ENCODE measurements at places on chromosomes 2 and 18.
A peak's percentile ranks its signal among the peaks of the same experiment; 100 is the strongest.

DNA sequence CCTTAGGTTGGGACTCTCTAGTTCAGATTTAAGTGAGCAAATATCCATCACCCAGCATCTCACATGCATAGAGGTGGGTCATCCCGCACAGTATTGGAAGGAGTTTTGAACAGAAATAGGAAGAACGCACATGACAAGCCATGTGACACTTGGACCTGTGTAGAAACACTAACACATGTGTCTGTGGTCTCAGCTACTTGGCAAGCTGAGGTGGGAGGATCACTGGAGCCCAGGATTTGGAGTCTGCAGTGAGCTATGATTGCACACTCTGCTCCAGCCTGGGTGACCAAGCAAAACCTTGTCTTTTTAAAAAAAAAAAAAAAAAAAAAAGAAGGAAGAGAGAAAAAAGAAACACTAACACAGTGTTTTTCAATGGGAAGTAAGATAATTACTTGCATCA lies 5.4 kb upstream of the MTCL1 start:
- DNase-seq = no peak

GRCh38 chr2:191150230-191150599 lies 579 bp downstream of the STAT4 start:
- no peak for DNase-seq

- DNase-seq = no peak
Measured at GRCh38 chr18:23981369-23981980, 33.1 kb upstream of the TTC39C start.

DNA sequence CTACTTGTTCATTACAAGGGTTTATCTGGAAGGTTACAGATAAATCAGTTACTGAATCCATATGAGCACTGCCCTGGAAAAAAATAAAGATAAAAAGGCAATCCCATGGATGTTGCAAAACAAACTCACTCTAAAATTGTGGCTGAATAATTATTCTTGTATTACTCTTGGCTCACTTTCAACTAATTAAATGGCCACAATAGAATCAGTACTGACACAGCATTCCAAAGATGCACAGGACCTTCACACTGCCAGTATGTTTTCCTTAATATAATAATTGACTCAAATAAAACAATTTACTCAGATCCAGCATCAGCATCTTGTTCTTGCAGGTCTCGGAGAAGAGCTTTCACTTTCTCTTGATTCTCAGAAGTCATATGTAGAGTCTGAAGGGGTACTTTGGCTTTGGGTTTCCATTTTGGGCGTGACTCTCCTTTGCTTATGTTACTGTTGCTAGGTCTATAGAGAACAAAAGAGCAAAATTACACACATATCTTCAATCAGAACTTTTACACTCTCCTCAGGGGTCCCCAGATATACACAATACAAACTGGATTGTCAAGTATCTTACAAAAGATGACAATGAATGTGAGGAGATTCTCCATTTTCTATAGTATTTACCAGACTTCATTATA lies 12.6 kb downstream of the DHX57 start:
- no peak for DNase-seq

GRCh38 chr2:157244691-157245090 lies 12.8 kb upstream of the GALNT5 start:
- no peak for DNase-seq

GRCh38 chr2:196441527-196441926 lies 198.0 kb upstream of the CCDC150 start:
- DNase-seq = no peak

DNA sequence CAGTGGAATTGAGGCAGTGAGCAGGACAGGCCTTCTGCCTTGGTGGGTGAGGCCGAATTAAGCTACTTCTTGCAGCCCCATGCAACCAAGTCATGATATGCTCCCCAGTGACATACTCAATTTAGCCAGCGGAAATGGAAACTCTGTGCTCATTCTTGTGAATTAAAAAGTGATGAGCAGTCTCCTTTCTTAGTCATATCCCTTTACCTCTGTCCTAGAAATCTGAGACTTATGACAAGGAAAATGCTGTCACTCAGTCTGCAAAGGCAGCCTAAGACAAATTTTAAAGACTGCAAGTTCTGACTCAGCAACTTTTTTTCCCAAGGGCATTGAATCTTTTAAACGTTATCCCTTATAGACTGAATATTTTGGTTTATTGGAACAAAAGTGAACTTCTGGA lies 218.2 kb downstream of the SH3BP4 start:
- no peak for DNase-seq

- no peak for DNase-seq
Measured at GRCh38 chr2:236795861-236796219, 226.2 kb downstream of the ACKR3 start.

GRCh38 chr2:105812180-105813044 lies 67.7 kb downstream of the NCK2 start:
- DNase-seq = peak; percentile 47

DNA sequence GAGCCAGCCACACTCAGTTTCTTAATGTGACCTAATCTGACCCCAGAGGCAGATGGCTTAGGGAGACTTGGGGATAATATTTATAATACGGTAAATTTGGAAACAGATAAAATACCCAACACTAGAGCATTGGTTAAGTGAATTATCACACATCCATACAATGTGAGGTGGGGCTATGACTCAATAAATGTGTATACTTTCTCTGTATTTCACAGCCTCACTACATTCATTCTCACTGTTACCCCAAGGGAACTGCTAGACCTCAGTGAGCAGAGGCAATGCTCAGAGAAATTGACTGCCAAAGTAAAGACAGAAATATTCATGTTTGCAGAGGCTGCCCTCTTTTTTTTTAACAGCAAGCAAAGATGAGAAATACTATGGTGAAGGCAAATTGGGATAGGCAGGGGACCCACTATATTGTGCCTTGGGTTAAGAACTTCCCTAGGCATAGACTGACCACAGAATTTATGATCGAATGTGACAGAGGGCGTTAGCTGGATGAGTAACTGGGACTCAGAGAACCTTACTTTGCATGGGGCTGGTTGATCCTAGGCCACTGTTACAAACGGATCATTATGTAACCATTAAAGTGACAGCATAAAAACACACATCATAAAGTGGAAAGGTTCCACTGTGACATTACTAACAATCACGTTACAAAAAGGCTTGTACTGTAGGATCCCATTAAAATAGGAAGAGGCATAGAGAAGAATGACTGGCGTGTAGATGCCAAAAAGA lies 246.0 kb upstream of the LYPD1 start:
- DNase-seq = no peak

GRCh38 chr2:172009823-172010222 lies 10.1 kb downstream of the METAP1D start:
- no peak for DNase-seq

DNA sequence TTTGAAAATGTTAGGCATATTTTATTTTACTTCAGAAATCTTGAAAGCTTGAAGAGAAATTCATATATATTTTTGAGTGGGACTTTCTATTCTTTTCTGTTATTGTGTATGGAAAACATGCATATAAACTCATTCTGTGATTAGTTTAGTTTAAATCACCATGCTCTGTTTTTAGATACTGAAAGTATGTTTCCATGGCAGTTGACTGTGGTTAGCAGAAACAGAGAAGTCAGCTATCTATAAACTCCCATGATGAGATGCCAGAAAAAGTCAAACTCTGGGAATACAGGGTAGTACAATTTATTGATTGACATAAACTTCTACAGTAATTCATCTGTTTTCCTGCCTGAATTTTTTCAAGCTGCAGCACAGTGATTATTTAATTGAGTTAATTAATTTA lies 905.3 kb upstream of the VRK2 start:
- no peak for DNase-seq

DNA sequence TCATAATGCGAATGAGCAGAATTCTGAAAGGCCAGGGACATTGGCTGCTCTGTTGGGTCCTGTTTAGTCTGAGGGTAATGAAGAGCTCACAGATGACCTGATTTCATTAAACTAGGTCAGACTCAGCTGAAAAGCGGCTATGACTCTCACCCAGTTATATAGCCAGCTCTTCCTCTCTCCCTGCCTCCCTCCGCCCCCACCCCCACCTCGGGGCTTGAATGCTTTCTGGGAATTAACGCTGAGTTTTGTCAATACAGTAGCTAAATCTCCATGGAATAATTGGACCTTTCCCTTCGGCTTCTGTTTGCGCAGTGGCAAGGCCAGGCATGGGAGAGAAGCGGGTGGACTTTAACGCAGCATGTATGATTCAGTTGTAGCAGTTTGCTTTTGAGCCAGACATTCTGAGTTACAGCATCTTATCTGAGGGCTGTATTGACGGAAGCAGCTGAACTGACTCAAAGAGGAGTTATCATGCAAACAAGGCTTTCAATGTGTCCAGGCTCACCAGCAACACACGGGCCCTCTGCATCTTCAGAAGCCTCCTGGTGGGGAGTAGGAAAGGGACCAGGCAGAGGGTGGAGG lies 110.6 kb downstream of the MYCN start:
- no peak for DNase-seq

- DNase-seq = no peak
Measured at GRCh38 chr2:230671117-230671516, 41.5 kb upstream of the CAB39 start.

DNA sequence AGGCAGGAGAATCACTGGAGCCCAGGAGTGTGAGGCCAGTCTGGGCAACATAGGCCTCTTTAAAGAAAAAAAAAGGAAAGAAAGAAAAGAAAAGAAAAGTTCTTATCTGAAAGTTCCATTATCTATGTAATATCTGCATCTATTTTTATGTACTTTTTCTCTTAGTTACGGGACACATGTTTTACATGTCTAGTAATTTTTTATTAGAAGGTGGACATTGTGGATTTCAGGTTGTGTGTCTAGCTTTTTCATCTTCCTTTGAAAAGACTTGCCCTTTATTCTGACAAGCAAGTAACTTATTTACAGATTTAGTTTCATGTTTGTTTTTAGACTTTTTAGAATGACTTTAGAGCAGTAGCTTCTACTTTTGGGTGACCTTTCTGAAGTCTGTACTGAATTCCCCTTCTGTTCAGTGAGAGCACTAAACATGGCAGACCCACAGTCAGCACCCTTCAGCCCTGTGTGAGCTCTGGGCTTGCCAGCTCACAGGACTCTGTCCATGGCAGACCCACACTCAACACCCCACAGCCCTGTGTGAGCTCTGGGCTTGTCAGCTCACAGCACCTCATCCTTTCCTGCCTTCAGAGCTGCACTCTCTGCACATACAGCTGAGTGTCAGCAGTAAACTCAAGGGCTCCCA lies 17.5 kb downstream of the TRAPPC12 start:
- DNase-seq = no peak

DNA sequence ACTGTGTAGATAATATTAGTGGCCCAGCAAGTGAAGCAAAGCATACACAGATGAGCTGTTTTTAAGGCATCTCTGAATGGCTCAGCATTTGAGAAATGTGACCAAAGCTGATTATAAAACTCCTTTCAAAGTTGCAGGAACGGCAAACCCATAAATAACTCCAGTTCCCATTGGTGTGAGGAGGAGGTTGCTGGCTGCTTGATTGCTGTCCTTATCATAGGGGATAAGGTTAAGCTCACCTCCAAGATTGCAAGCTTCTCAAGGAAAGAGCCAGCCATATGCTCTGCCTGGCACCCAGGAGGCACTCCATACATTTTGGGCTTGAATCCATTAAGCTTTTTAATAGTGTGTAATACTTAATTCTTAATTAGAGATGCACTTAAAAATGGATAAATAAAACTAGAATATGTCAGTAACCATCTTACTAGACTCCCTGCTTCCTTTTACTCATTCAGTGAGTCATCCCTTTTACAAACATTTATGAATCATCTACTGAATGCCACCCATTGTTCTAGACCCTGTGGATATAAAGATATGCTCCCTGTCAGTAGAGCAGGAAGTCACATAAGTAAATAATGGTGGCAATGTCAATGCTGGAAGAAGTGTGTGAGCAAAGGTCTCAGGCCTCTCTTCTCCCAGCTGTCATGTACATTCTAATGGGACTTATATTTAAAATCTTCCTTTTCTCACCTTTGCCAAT lies 99.3 kb downstream of the SPATS2L start:
- no peak for DNase-seq

GRCh38 chr2:120669121-120669952 lies 66.3 kb upstream of the GLI2 start:
- no peak for DNase-seq

DNA sequence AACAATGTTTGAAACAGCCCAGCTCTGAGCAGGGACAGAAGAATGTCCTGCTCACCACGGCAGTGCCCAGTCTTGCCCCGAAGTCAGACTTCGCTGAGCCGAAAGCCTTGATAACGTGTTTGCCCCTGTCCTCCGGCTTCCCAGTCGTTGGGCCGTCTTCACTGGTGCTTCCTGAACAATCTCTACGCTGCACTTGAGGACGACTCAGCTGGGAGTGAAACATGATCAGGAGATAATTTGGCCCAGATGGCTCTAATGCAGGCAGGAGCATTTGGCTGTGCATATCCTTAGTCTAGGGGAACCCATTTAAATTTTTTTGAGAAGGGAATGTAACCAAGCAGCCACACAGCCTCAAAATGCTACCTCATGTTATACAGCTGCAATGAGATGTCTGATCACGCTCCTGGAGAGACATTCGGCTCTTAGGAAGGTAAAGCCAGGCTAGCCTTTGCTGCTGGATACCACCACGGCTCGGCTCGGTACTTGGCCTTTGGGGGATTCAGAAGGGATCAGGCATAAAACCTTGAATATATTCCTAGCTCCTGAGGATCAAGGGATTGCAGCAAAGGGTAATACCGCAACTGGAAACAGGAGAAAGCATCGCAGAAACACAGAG lies 43.6 kb downstream of the FECH start:
- DNase-seq = no peak

- no peak for DNase-seq
Measured at GRCh38 chr2:165593081-165593480, 123.6 kb downstream of the CSRNP3 start.

DNA sequence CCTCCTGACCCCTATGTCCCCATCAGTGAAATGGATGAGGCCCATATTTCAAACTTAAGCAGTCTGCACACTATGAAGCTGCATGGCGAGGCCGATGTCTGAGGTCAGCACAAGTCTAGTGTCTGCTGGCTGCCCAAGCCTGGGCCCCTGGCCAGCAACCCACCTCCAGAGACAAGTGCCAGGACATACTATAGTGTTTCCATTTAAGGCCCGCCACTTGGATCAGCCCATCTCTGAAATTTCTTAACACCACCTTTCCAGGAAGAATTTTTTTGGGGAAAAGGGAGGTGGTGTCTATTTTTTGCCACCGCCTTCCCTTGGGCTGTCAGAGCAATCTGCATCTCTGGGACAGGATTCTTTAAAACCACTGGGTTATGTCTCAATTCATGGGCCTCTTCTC lies 1.8 kb downstream of the ACVR1 start:
- peak; percentile 31 for DNase-seq

DNA sequence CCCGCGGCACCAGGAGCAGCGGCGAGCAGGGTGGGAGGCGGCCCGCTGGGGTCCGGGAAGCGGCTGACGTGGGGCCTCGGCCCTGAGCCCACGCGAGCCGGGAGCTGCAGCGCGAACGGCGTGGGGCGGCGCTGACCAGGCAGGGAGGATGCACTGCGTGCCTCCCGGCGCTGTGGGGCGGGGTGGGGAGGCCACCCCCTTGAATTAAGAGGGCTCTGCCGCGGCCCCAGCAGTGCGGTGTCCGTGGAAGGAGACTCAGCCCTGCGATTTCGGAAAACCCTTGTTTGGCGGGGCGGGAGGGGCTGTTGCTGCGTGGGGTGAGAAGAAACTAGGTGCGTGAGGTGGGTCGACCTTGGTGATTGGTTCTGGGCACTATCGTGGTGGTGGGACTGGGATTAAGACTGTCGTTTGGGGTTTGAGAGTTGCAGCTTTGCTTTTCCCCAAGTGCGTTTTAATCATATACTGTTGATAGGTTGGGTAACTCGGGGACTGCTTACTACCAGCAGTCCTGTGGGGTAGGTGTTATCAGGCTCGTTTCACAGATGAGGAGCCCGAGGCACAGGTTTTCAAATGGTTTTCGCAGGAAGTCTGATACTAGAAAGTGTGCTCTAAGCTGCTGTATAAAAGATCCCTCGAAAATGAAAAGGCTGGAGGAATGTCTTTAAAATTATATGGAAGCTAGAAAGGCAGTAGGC lies 722 bp downstream of the ACSL3 start:
- peak; percentile 84 for DNase-seq

Measured in right cardiac atrium (tissue), 5 donors.